Lower lobe of right lung (tissue), 2 donors: ENCODE measurements at places on chromosomes 6 and 20. TPM values are rescaled to one million over a fixed set of nuclear protein-coding genes. Genes with fewer than 3 reads are reported as not detected.

The C20orf144 gene
- not detected for total RNA-seq

The CYP21A2 gene
- 1.1 TPM for total RNA-seq

- no peak for DNase-seq
Observed at GRCh38 chr6:85428486-85428885, 21.4 kb upstream of the NT5E start.

GRCh38 chr6:44539701-44540355 is 152.3 kb downstream of the CDC5L start:
- no peak for DNase-seq

The POU5F1 gene
- total RNA-seq = 5.0 TPM

The ANGPT4 gene
- 6.0 TPM for total RNA-seq

- peak; percentile 34 for DNase-seq
Observed at GRCh38 chr6:32589596-32590449, at the start of gene HLA-DRB1. TSS of gene HLA-DRB1 (minus strand) at chr6:32589848. CDS start at chr6:32589742, 106 bp downstream.

The PDYN gene
- not detected for total RNA-seq

DNA sequence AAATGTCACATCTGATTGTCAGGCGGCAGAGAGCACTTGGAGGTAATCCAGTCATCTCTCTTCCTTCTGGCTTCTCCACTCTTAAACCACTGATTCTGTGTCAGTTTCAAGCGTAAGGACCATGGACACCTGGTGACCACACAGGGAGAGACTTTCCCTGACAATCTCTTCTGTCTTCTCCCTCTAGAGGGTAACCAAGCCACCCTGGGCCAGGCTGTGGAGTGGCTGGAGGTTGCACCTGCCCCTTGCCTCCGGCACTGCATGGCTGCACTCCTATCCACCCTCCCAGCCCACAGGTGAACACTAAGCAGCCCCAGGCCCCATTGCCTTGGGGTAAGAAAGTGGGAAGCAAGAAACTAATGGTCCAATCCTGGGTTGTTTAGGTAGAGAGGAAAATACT is 78.7 kb downstream of the BFSP1 start:
- no peak for DNase-seq

DNA sequence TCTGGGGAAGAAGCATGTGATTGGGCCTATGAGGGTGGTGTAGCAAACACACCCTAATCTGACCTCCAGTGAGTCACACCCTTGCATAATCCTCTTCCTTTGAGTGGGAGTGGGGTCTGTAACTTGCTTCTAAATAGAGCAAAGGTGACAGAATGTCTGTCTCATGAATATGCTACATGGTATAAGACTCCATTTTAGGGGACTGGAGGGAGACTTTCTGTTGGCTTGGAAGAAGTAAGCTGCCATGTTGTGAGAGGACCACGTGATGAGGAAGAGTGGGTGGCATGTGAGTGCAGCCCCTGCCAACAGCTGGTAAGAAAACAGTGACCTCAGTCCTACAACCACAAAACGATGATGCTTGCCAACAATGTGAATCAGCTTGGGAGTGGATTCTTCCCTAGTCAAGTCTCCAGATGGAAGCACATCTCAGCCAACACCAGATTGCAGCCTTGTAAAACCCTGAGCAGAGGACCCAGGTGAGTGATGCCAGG is 3.7 kb downstream of the AK9 start:
- peak; percentile 45 for DNase-seq

The FKBP1C gene
- 1.1 TPM for total RNA-seq

DNA sequence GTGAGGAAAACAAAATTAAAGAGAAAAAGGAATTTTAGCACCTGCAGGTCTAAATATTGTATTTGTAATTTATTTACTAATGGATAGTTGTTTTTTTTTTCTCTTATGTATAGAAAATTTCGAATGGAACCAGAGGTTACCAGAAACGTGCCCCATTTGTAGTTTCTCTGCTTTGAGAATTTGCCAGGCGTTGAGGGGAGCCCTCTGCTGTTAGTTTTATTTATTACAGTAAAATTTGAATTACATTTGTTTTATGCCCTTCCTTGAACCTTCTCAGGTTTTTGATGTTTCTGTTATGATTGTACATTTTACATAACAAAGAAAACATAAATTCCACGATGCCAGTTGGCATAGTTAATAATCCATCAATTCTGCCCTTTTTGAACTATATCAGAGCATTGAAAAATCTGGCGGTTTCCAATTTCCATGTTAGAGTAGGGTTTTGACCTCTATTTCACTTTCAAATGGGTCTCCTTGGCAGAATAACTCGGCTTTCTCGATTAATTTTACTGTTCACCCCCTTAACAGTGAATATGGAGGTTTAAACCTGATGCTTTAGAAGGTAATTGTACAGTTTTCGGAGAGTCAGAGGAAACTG is 35.1 kb upstream of the RFPL4B start:
- DNase-seq = no peak

- no peak for DNase-seq
Observed at GRCh38 chr6:48449002-48449401, 338.0 kb upstream of the PTCHD4 start.

GRCh38 chr6:111846492-111847409 is 26.5 kb downstream of the FYN start:
- no peak for DNase-seq

- no peak for DNase-seq
Observed at GRCh38 chr6:35449287-35449881, 2.8 kb upstream of the FANCE start.

The PTK6 gene
- total RNA-seq = 4.2 TPM

The GPX6 gene
- total RNA-seq = not detected

DNA sequence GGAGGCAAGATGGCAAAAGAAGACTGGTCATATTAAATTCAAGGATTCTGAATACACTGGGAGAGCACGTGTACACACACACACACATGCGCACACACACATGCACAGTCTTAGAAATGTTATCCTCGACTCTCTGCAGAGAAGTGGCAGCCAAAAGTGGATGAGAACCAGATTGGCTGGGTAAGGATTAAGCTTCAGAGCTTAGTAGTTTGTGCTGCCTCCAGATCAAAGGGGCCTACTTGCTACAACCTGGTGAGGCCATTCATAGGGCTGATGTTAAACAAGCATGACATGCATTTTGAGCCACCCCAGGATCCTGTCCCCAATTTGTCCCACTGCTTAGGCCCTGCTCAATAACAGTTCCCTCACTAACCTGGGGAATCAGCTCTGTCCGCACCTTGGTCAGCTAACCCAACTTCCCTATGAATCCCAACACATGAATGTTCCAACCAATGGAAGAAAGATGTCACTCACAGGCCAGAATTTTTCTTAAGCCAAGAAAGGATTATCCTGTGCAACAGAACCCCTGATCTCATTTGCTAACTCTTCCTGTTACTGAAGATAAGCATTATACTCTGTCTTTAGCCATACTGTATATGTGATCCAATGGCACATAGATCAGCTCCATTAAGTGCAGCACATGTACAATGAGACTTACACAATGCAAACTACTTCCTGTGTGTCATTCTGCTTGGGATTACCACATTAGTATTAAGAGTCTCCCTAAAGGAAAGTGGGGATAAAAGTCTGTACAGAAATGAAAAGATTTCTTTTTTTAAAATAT is 31.0 kb downstream of the TOMM6 start:
- no peak for DNase-seq

GRCh38 chr6:40900791-40901190 is 138.2 kb downstream of the UNC5CL start:
- no peak for DNase-seq

The VSX1 gene
- not detected for total RNA-seq

The LY6G6F gene
- 0.97 TPM for total RNA-seq

DNA sequence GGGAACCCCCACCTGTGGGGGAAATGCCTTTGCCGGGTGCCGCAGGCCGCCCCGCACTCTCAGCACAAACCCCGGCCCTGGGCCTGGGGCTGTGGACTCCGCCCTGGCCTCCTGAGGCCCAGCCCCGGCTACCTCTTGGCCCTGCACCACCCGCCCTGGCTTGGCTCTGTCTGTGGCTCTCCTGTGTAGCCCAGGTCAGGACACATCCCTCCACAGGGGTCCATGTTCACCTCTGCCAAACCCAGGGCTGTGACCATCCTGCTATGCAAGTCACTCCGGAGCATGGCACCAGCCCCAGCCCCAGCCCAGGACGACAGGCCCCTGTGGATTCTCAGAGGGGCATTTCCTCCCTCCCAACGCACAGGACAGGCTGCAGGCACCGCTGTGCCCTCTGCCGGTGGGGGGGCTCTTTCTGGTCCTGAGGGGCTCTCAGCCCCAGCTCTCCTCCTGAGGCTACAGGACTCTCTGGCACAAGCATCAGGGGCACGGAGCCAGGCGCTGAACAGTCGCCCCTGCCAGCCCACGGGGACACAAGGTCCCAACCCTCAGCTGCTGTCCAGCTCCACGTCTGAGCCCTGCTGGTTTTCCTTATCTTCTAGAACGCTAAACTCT is 45.7 kb downstream of the TAF4 start:
- DNase-seq = peak; percentile 30

- no peak for DNase-seq
Observed at GRCh38 chr6:123967905-123968304, 164.2 kb downstream of the NKAIN2 start.

DNA sequence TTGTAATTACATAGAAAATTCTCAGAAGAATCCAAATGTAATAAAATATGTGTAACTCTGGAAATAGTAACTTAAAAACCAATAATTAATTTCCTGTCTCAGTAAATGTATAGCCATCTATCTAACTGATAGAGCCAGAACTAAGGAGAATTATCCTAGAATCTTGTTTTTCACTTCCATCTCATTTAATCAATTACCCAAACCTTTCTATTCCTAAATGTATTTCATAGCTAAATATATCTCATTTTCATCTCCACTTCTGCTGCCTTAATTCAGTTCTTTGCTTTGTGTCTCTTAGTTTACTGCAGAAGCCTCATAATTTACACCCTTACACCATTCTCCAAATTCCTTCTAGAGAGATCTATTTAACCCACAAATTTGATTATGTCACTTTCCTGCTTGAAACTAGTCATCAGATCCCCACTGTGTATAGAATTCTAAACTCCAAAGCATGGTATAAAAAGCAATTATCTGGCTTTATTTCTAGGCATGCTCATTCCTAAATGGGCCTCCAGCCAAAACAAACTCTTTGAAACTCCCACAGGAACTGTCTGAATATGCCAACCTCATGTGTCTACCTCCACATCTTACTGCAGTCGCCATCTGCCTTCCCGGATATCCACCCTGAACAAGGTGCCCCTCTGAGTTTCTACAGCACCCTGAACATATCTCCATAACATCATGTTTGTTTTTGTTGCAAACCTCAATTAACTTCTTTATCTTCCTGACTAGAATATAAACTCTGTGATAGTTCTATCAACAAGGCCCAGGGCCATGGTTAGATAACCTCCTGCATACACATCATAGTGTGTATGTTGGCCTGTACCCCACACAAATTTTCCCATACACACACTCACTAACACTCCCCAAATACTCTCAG is 70.5 kb upstream of the ADTRP start:
- no peak for DNase-seq

The DUSP15 gene
- total RNA-seq = 0.80 TPM

DNA sequence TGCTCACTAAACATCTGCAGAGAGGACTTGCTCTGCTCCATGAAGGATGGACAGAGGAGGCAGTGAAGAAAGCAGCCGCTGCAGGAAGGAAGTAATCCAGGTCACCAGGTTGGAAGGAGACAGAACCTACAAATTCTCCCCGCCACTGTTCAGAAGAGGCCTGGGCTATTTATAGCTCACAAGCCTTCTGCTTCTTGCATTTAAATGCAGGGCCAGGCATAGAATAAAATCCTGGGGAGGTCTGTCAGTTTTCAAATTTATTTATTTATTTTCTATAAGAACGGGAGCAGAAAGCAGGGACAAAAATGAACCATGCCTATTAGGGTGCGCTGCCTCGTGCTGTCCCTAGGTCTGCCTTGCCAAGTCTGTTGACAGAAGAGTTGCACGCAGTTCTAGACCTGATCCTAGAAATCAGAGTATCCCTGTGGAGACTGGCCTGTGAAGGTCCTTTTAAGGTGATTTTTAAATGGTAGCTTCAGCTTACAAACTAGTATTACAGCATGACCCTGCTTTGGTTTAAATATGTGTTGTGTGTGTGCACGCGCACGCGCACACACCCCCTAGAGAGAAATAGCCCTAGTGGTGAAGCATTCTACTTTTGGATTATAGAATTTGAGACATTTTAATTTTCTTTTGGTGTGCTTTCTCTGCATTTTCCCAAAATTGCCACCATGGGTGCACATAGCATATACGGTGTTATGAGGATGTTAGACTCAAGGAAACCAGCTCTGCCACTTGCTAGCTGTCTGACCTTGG is 19.5 kb downstream of the RIMS4 start:
- no peak for DNase-seq

The C6orf118 gene
- total RNA-seq = 6.5 TPM

The GSTA3 gene
- total RNA-seq = 2.1 TPM

- peak; percentile 52 for DNase-seq
Observed at GRCh38 chr6:142827369-142827768, 117.6 kb downstream of the HIVEP2 start.

The VWA7 gene
- total RNA-seq = 4.2 TPM

GRCh38 chr6:52689857-52690256 is 18.9 kb downstream of the TMEM14A start:
- DNase-seq = no peak

- no peak for DNase-seq
Observed at GRCh38 chr6:36701401-36701991, 3.9 kb downstream of the RAB44 start.

GRCh38 chr20:615514-615913 is 5.4 kb upstream of the TCF15 start:
- DNase-seq = peak; percentile 5

- peak; percentile 83 for DNase-seq
Observed at GRCh38 chr6:42901538-42901957, 14.3 kb upstream of the PTCRA start.

The ULBP2 gene
- total RNA-seq = 2.2 TPM

DNA sequence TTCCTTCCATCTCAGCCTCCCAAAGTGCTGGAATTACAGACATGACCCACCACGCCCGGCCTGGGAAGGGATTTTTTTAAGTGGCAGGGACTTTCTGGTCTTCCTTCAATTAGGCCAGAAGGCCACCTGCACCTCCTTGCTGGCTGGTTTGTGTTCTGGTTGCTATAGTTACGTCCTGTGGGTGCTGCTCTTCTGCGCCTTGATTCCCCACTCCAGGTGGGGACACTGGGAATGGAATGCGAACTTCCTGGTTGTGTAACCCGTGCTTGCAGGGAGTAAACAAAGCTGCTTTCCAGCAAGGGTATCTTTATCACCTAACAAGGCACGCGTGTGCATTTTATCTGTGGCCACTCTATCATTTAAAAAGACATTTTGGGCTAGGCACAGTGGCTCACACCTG is 117.7 kb downstream of the PLEKHG1 start:
- peak; percentile 64 for DNase-seq

DNA sequence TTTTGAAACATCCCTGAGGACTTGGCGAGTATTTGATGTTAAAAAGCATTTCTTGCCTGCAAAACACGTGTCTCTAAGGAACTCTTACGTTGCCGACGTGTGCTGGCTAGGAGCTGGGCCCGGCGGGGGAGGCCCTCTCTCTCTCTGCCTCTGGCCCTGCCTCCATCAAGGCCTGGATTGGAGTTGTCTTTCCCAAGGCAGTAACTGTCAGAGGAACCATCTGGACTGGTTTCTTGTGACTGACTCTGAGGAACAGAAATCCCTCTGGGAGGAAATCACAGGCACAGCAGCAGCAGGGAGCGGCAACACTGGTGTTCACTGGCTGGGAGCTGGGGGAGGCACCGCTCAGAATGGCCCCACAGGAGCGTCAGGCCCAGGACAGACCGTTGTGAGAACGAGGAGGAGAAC is 244.2 kb downstream of the NRN1 start:
- no peak for DNase-seq

- DNase-seq = no peak
Observed at GRCh38 chr6:82074556-82074955, 173.0 kb downstream of the IBTK start.

The EHMT2 gene
- total RNA-seq = 46.0 TPM
